ENCODE measurements at places on chromosomes 12 and 14.

- DNase-seq = peak; percentile 88
These were observed 4.2 kb downstream of the NPC2 start for GRCh38 chr14:74488786-74489397.

DNA sequence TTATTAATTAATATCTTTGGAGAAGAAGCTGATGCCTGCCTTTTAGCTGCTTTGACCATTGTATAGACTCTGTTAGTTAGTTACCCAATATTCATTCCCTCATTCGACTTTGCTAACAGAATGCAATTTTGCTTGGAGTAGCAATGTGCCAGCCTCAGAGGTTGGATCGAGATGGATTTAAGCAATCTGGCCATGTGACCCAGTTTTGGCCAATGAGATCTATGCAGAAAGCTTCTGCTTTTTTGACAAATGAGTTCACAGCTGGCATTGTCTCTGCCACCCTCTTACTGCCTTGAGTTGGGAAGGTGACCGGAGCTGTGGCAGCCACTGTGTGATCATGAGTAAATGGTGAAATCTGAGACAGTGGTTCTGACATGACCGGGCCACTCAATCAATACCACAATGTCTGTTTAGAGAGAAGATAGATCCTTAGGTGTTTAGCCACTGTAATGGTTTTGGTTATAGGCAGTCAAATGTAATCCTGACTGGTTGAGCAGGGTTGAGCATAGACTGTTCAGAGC, 74.9 kb upstream of the MED13L start:
- DNase-seq = no peak

GRCh38 chr14:75147423-75148071, 20.7 kb upstream of the NEK9 start:
- no peak for DNase-seq

DNA sequence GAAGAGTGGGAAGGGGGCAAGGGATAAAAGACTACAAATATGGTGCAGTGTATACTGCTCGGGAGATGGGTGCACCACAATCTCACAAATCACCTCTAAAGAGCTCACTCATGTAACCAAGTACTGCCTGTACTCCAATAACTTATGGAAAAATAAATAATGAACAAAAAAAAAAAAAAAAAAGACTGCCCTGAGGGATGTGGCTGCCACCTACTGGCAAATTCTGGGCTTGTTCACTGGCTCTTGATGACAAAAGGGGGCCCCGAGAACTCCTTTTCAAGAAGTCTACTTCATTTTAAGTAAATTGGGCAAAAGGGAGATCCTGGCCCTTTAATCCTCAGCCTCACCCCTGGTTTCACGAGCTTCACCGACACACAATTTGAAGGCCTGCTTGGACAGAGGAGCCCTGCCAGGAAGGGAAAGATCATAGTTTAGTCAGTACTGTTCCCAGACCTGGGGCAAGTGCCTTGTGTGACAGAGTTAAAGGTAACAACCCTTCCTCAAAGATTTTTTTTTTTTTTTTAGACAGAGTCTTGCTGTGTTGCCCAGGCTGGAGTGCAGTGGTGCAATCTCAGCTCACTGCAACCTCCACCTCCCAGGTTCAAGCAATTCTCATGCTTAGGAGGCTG, 26.1 kb upstream of the STAC3 start:
- peak; percentile 32 for DNase-seq

DNA sequence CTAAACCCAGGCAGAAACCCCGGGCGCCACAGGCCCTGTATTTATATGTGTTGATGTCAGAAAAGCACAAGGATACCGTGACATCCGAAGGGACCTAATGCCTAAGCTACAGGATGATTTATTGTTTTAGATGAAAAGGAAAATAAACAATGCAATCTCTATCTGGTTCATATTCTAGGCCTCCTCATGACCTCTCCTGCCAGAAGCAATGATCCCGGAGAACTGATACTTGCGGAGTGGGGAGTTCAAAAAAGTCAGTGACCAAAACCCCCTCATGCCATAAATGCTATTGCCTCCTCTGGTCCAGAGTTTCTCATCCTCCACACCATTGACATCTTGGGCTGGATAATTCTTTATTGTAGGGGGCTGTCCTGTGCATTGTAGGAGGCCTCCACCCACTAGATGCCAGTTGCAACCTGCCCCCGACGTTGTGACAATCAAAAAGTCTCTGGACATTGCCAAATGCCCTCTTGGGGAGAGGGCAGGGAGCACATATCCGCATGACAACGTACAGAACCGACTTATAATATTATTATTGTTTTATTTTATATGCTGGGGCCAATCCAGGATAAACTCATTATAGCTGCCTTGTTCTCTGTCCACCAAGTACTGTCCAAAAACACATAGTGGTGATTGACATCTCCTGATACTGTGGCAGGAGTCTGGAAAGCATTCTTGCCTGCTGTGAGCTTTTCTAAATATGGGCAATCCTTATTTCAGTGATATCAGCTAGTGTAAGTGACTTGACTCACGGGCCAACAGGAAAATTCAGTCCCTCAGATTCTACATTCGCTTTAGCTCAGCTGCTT, 1.1 kb upstream of the CSRP2 start:
- DNase-seq = no peak

GRCh38 chr14:40119765-40120164, 687.5 kb upstream of the FBXO33 start:
- no peak for DNase-seq
